ENCODE measurements at places on chromosomes 12 and 14.

- DNase-seq = no peak
Observed at GRCh38 chr12:64457923-64458322, 6.0 kb downstream of the TBK1 start.

GRCh38 chr12:104626069-104626837, 169.5 kb downstream of the CHST11 start:
- DNase-seq = no peak

DNA sequence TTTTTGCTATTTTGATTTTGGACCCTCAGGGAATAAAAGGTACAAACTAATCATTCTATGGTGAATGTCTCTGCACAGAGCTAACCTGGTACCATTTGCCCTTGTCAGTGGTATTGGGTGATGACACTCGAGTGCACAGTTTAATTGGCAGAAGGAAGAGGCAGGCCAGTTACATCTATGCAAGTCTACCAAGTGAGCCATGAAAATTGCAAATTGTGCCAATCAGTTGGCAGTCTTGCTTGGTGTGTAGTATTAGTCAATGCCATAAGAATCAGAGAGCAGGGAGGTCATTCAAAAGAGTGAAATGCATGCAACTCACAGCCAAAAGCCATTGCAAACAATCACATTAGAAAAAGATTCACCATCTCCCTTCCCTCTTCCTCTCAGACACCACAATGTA, 479.6 kb downstream of the ADAMTS20 start:
- no peak for DNase-seq

- DNase-seq = no peak
Observed at GRCh38 chr14:100582496-100583165, 4.6 kb downstream of the BEGAIN start.

DNA sequence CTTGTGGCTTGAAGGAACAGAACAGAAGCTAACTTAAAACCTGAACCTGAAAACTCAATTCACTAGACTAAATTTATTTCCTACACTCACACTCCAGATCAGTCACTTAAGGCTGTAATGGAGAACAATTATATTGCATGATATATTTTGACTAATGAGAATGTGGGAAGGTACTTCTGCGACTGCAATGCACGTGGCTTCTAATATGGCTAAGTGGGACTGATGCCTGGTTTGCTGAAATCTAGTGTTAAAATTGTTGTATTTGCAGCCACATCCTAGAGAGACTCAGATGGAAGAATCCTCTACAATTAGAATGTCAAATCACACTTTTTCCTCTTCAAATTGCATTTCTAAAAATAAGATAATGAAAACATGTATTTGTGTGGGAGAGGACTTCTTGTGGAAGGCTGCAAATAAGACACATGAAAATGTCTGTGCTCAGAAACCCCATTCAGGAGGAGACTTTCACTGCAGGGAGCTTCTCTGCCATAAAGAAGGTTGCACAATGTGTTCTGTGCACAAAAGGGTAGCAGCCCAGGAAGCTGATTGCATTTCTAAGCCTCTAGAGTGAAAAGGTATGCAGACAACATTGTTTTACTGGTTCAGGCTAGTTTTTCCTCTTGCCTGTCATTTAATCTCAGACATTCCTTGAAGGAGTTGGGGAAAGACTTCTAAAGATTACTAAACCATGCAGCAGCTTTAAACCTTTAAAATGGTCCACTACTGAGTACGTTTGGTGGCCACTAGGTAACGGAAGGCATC, 224.3 kb downstream of the NEDD1 start:
- DNase-seq = no peak

GRCh38 chr14:68580096-68580645, 212.7 kb downstream of the ZFP36L1 start:
- DNase-seq = no peak

GRCh38 chr14:23533652-23534435, 17.7 kb downstream of the ZFHX2 start:
- no peak for DNase-seq

DNA sequence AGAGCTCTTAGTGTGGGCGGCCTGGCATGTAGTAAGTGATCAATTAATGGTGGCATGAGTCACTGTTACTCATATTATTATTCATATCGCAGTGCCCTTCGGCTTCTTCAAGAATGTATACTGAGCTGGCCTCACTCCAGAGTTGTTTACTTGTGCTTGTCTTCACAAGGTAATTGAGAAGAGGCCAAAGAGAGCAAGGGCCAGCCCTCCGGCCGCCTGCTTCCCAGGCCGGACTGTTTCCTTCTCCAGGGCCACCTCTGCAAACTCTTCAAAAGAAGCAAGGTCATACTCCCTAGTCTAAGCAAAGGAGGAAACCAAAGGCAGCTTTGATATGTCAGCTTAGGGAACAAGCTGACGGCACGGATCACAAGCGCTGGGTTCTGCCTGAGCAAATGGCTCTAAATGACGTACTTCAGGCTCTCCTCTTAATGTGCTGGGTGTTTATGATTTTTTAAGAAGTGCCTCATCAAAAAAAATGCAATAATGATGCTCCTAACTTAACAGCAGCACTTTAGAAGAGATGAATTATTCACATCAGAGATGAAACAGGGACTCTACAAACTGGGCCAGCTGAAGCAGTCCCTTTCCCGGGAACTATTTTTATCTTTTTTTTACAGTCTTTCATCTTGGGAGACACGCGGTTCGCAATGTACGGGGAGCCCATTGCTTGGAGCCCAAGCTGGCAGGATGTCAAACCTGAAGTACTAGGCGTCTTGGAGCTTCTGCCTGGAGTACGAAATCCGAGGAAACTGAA, 65.6 kb upstream of the DLK1 start:
- DNase-seq = no peak

DNA sequence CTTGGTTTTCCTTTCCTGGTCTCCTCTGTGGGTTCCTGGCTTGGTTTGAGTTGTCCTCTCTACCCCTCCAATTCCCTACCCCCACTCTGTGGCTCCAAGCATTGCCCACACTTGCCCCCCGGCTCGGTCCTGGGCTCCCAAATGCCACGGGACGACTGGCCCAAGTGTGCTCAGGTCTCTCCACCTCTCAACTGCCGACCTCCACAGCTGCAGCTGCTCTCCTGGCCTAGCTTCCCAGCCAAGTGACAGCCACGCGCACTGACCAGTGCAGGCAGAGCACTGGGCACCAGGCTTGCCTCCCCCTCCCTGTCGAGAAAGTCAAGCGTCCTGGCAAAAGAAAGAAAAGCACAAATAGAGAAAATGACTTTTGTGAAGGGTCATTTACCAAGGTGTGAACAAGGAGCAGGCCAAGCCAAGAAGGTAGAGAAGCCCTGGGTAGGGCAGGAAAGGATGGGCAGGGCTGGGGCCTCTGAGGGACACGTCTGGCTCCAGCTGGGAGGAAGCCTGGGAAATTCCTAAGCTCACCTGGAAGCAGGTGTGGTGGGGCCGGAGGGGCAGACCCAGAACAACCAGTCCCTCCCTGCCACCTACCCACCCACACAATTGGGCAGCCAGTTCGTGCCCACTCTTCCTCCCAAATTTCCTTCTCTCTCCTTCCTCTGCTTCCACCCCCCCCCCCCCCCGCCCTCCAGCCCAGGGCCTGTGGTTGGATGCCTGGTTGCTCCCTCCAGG, 1.8 kb upstream of the CEP170B start:
- DNase-seq = no peak

DNA sequence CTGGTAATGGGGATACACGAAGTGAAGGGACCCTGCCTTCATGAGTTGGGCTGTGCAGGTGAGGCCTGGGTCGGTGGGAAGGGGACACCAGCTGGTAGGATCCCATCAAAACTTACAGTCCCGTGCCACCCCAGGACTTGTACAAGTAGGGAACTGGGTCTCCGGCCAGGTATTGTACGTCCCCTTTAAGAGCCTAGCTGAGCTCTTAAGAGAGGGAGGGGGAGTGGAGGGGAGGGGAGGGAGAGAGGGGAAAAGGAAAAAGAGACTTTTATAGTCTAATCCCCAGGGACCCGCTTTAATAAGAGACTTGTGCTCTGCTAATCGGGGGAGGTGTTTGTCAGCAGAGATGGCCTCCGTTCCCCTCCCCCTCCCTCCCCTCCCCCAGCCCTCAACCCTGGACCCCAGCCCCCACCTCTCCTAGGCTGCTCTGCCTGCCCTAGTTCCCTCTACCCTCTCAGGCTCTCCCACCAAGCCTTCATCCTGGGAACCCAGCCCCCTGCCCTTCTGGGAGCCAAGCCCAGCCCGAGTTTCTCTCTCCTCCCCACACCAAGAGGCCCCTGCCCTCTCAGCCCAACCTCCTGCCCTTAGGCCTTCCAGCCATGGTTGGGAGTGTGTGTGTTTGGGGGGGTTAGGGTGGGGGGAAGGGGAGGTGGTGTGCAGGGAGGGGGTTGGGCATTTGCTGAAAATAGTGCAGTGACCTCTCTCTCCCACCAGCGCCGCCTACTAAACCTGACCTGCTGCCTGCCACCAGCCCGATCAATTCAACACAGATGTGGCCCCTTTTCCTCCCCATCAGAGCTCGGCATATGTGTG, 2.6 kb downstream of the GDF11 start:
- no peak for DNase-seq

GRCh38 chr14:91138511-91139359, 24.9 kb downstream of the DGLUCY start:
- no peak for DNase-seq

GRCh38 chr12:75837700-75838099, 193.9 kb downstream of the PHLDA1 start:
- no peak for DNase-seq

GRCh38 chr12:47068539-47068938, 10.9 kb upstream of the PCED1B start:
- DNase-seq = no peak

GRCh38 chr12:115455268-115455681, 771.3 kb upstream of the TBX3 start:
- no peak for DNase-seq

Measured in stimulated activated CD4-positive, alpha-beta T cell treated with anti-CD3 and anti-CD28 coated beads, Interleukin-15, amount 100 ng/mL, for 1 hour (primary cell).